Bronchial smooth muscle cell (primary cell): ENCODE measurements at places on chromosomes 16 and 17. TPM values are rescaled to one million over a fixed set of nuclear protein-coding genes. Genes with fewer than 3 reads are reported as not detected.

Gene RSKR
- total RNA-seq = 2.0 and 3.8 TPM in 2 replicates

Gene SARM1
- 3.9 and 7.2 TPM in 2 replicates for total RNA-seq

Gene LAT
- 0.47 and 1.1 TPM in 2 replicates for total RNA-seq

Gene PRR29
- 0.47 and 0.52 TPM in 2 replicates for total RNA-seq

Gene C16orf96
- under 0.01 TPM in 2 replicates for total RNA-seq

Gene WFIKKN1
- 0.09 and 0.32 TPM in 2 replicates for total RNA-seq

Gene KRTAP16-1
- total RNA-seq = not detected in 2 replicates

Gene HASPIN
- 0.17 and 0.79 TPM in 2 replicates for total RNA-seq

Gene AXIN2
- 3.3 and 4.2 TPM in 2 replicates for total RNA-seq

Gene EVPL
- 0.09 and 0.16 TPM in 2 replicates for total RNA-seq

Gene ENPP7
- not detected in 2 replicates for total RNA-seq

Gene CD79B
- 0.09 and 0.16 TPM in 2 replicates for total RNA-seq

Gene FAM83G
- total RNA-seq = 4.6 and 6.9 TPM in 2 replicates

Gene OR4D2
- not detected in 2 replicates for total RNA-seq

Gene TP53TG3F
- not detected in 2 replicates for total RNA-seq

Gene IL34
- 2.4 and 3.9 TPM in 2 replicates for total RNA-seq

Gene OTOP2
- not detected in 2 replicates for total RNA-seq

Gene TP53TG3B
- total RNA-seq = not detected in 2 replicates

Gene TMEM235
- 0.16 TPM in 1 of 2 replicates, not detected in the other for total RNA-seq

Gene PPP4C
- total RNA-seq = 151 and 167 TPM in 2 replicates
